CD8-positive, alpha-beta memory T cell (primary cell): ENCODE measurements at places on chromosomes 11 and 22. TPM values are rescaled to one million over a fixed set of nuclear protein-coding genes. Genes with fewer than 3 reads are reported as not detected.

- no peaks in the 10 kb centered on the region for H3K27me3 ChIP-seq
- H3K36me3 ChIP-seq = no peaks in the 10 kb centered on the region
- H3K4me1 ChIP-seq = no peaks in the 10 kb centered on the region
Measured at GRCh38 chr11:12893787-12894672, 115.1 kb upstream of the RASSF10 start.

DNA sequence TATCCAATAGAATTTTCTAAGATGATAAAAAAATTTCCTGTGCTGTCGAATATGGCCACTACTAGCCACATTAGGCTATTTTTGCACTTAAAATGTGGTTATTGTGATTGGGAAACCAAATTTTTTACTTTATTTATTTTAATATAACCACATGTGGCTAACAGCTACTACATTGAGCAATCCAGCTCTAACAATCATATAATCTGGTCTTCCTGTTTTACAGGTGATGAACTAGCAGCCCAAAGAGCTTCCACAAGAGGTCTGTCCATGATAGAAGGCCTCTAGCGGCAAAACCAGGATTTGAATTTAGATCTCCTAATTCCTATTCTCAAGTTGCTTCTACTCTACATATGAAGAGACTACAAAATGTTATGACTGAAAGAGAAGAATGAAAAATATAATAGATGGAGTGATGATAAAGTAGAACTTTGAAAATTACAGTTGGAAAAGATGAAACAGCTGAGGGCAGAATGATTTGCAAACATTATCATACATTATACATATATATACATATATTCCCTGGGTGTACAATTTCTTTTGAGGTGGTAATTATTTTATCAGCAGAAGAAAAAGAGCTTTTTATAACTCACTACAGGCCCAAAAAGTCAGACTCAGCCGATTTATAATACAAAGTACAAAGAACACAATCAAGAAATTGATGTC is 363.5 kb upstream of the PITPNB start:
- no peak overlapping the region for H3K27ac ChIP-seq
- no peak overlapping the region for H3K4me3 ChIP-seq
- no peaks in the 10 kb centered on the region for H3K4me1 ChIP-seq
- H3K27me3 ChIP-seq = peaks cover 4% of the 10 kb centered on the region

- no peak overlapping the region for H3K4me3 ChIP-seq
- peaks cover 37% of the 10 kb centered on the region for H3K36me3 ChIP-seq
- no peaks in the 10 kb centered on the region for H3K27me3 ChIP-seq
- DNase-seq = no peak
Measured at GRCh38 chr11:10499452-10499851, 41.5 kb downstream of the RNF141 start.

DNA sequence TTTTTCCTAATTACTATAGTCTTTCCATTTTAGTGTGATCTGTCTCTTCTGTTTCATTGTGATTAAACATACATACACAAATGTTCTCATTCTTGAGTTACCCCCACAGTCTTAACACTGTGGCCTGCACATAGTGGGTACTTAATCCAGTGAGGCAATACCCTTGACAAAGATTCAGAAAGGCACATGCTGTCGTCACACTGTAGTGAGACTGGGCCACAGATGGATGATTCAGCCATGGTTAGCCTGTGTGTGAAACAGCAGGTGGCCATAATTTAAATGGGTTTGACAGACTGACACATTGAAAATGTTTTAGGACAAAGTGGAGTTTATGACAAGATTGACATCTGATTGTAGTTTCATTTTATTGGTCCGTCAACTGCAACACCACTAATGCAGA is 313.1 kb downstream of the C11orf87 start:
- H3K27ac ChIP-seq = no peak overlapping the region
- no peaks in the 10 kb centered on the region for H3K4me1 ChIP-seq
- H3K4me3 ChIP-seq = no peak overlapping the region
- H3K36me3 ChIP-seq = no peaks in the 10 kb centered on the region

GRCh38 chr11:973237-973636 is 47.6 kb downstream of the AP2A2 start:
- no peaks in the 10 kb centered on the region for H3K27me3 ChIP-seq
- DNase-seq = no peak
- peaks cover 20% of the 10 kb centered on the region for H3K36me3 ChIP-seq
- no peak overlapping the region for H3K4me3 ChIP-seq
- H3K4me1 ChIP-seq = peaks cover 18% of the 10 kb centered on the region

- no peak for DNase-seq
- H3K27me3 ChIP-seq = no peaks in the 10 kb centered on the region
- no peak overlapping the region for H3K27ac ChIP-seq
- H3K4me1 ChIP-seq = no peaks in the 10 kb centered on the region
- peaks cover 5% of the 10 kb centered on the region for H3K36me3 ChIP-seq
- H3K4me3 ChIP-seq = no peak overlapping the region
Measured at GRCh38 chr11:108713076-108713790, 48.4 kb downstream of the DDX10 start.

- H3K4me3 ChIP-seq = no peak overlapping the region
- H3K36me3 ChIP-seq = no peaks in the 10 kb centered on the region
- H3K27me3 ChIP-seq = no peaks in the 10 kb centered on the region
- no peak for DNase-seq
- H3K27ac ChIP-seq = no peak overlapping the region
- H3K4me1 ChIP-seq = no peaks in the 10 kb centered on the region
Measured at GRCh38 chr11:96082002-96082899, 158.3 kb upstream of the MTMR2 start.

DNA sequence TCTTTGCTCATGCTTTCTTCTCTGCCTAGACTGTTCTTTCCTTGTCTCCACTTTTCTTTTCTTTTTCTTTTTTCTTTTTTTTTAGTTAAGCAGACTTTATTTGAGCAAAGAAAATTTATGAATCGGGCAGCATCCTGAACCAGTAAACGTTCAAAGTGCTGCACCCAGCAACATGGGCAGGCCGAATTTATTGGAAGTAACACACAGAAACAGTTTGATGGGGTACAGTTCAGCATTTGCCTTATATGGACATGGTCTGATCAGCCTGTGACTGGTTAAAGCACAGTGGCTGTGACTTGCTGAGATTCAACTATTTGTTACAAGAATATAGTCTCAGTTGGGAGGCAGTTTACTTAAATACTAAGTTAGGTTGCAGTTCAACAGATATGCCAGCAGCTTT is 16.0 kb downstream of the CD3E start:
- peaks cover 63% of the 10 kb centered on the region for H3K4me1 ChIP-seq
- no peak overlapping the region for H3K4me3 ChIP-seq

DNA sequence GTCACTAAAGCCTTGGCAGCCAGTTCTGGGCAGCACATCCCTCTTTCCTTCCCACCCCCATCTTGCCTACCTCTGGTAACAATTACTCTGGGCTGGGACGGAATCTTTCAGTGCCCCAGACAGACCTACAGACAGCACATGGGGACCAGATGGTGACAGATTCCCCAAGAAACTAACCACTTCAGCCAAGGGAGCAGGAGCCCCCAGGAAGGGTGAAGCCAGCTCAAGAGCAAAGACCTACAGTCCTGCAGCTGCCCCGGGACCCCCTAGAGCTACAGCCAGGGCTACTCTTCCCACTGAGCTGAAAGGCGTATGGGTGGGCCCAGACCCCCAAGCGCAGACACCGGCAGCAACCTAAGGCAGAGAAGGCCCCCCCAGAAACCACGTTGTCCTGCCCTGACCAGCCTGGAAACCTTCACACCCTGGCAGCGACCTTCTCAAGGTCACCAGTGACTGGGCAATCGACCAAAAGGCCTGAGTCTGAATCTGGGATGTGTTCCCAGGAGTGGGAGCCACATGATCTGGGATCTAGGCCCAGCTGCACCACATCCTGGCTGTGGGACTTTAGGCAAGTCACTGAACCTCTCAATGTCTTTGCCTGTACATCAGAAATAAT is 65.8 kb downstream of the LRRC32 start:
- H3K36me3 ChIP-seq = no peaks in the 10 kb centered on the region
- no peak overlapping the region for H3K27ac ChIP-seq
- no peak for DNase-seq
- H3K4me3 ChIP-seq = no peak overlapping the region
- H3K4me1 ChIP-seq = no peaks in the 10 kb centered on the region
- no peaks in the 10 kb centered on the region for H3K27me3 ChIP-seq

- H3K27me3 ChIP-seq = no peaks in the 10 kb centered on the region
- H3K4me3 ChIP-seq = no peak overlapping the region
- H3K36me3 ChIP-seq = no peaks in the 10 kb centered on the region
- DNase-seq = no peak
- no peaks in the 10 kb centered on the region for H3K4me1 ChIP-seq
- no peak overlapping the region for H3K27ac ChIP-seq
Measured at GRCh38 chr11:78987748-78988147, 413.1 kb upstream of the NARS2 start.

Gene MMP7
- not detected for total RNA-seq

Gene POGLUT3
- 16.7 TPM for total RNA-seq

Gene LUZP2
- not detected for total RNA-seq

Gene C1QTNF4
- not detected for total RNA-seq
